ENCODE measurements at places on chromosomes 3 and 15.

DNA sequence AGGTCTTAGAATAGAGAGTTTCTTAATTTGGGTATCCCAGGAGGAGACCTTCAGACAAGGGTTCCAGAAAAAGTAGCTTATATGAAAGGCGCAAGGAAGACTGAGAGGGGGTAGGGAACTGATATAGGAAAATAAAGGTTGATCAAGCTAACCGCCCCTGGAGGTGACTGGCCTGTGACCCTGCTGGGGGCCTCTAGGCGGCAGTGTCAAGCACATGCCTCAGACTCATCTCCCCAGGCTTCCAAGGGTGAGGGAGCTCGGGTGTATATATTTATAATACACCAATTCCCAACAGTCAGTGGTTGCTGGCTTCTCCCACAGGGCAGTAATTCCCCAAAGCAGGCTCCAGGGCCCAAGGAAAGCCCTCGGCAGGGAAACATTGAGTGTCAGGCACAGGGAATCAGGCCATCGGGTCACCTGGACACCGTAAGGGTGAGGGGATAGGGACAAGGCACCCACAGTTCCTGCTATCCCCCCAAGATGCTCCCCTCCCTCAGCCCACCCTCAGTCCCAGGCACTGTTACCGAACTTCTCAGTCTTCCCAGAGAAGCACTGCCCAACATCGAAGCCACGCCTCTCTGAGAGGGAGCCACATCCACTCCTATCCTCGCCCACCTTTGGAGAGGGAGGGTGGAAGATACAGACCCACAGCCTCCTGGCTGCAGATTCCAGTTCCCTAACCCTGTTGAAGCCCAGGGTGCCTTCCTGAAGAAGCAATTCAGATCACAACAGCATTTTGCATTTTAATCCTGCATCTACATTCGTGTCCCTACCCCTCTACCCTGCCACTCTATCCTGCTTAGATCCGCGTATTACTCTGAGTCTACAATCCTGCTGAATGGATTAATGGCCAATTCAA is 19.5 kb upstream of the CAV3 start:
- no peak for DNase-seq

DNA sequence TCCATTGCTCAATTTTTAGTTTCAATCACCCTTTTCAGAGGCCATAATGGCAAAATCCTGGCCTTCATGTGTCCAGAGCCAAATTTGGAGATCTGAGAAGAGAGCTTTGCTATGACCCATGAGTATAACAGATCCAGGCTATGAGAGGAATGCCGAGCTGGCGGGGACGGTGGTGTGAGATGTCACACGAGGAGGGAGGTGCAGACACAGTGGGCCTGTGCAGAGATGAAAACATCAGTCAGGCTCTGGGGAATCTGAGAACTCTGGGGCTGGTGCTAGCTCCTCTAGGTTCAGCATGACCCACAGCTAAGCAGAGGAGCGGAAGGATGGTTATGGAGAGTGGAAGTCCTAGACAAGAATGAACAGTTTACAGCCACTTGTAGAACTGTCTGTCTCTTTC is 398.3 kb upstream of the ATP10A start:
- no peak for DNase-seq

GRCh38 chr15:65532738-65533051 is 2.4 kb downstream of the HACD3 start:
- DNase-seq, result no peak

GRCh38 chr3:18771931-18772330 is 346.8 kb upstream of the SATB1 start:
- DNase-seq, result no peak

DNA sequence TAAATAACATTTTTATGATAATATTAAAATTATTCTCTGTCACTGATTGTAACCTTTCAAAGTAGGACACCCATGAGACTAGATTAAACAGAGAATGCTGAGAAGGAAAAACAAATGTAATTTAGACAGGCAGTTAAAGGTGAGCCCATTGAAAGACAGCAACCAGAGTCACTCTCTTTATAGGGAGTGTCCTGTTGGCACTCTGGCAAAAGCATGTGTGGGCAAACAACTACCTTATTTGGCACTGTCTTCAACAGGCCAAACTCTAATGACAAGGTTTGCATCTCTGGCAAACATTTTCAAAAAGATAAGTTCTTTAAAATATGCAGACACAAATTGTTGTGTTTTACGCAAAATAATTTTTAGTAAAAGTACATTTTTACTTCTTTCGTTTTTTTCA is 29.8 kb downstream of the NFKBIZ start:
- DNase-seq, result no peak

DNA sequence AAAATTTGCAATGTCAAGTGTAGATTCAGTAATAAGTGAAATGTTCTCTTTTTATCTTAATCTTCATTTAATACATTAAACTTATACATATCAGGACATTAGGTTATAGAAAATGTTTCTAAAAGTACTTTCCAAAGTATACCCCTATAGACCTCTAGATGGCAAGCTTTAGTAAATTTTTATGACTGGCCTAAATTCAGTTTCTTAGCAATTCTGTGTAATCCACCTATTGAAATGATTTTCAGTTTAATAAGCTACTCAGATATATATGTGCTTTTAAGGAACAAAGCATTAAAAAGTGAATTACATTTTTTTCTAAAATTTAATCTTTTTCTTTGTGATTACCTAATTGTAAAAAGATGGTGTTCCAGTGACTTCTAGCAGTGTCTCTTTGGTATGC is 342.2 kb downstream of the GBE1 start:
- DNase-seq, result no peak

GRCh38 chr3:34876997-34877396 is 762.3 kb upstream of the ARPP21 start:
- no peak for DNase-seq

- no peak for DNase-seq
Observed at GRCh38 chr3:40207796-40208195, 101.7 kb upstream of the EIF1B start.
